ENCODE measurements at places on chromosomes 13 and 19.

DNA sequence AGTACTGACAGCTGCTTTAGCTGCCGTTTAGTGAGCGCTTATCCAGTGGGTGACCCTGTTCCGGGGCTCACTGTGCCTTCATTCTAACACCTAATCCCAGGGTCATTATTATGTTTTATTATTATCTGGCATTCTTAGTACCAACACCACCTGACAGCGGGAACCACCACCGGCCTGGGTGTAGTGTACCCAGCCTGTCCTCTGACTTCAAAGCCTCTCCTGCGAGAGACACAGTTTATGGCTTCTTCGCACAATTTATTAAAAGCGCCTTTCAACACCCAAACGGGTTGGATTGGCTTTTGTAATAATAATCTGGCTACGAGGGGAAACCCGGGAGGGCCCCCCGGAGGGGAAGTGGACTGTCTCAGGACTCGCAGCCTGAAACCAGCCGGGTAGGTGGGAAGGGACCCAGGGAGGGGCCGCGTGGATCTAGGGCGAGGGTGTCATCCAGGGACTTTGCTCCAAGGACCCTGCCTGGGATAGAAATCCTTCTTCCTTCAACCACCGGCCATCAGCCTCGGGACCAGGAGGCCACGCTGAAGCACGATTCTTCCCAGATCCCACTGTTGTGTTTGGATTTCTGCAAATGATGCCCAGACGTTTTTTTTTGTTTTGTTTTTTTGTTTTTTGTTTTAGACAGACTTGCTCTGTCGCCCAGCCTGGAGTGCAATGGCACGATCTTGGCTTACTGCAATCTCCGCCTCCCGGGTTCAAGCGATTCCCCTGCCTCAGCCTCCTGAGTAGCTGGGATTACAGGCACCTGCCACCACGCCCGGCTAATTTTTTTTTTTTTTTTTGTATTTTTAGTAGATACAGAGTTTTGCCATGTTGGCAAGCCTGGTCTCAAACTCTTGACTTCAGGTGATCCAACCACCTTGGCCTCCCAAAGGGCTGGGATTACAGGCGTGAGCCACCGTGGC is 1.6 kb upstream of the ZBTB7A start:
- no peak for DNase-seq

- DNase-seq: no peak
Measured at GRCh38 chr13:44393391-44393790, 19.8 kb downstream of the SERP2 start.

GRCh38 chr19:57812226-57812625 is 2.5 kb downstream of the ZNF552 start:
- DNase-seq: no peak

GRCh38 chr19:32387701-32388392 is 17.7 kb upstream of the DPY19L3 start:
- DNase-seq: no peak

- no peak for DNase-seq
Measured at GRCh38 chr19:8194528-8195267, 14.5 kb upstream of the CERS4 start.

DNA sequence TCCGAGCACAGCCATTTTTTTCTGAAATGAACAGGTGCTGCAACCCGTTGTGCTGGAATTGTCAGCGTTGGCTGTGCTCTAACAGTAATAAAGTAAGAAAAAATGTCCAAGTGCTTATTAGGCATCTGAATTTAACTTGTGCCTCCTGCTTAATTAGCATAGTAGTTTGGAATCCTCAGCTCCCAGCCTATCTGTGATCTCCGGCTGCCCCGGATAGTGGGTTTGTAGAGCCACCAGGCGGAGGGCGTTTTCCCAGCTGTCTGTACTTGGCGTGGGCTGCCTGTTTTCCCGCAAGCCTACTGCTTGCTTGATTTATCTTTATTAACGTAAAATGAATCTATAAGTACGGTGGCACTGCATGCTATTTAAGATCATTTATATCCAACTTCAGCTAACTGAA is 137.9 kb downstream of the MTUS2 start:
- DNase-seq: no peak

GRCh38 chr19:44026622-44027021 is 1.4 kb downstream of the ZNF222 start:
- DNase-seq: no peak

- no peak for DNase-seq
Measured at GRCh38 chr13:97567510-97568243, 133.7 kb downstream of the RAP2A start.

DNA sequence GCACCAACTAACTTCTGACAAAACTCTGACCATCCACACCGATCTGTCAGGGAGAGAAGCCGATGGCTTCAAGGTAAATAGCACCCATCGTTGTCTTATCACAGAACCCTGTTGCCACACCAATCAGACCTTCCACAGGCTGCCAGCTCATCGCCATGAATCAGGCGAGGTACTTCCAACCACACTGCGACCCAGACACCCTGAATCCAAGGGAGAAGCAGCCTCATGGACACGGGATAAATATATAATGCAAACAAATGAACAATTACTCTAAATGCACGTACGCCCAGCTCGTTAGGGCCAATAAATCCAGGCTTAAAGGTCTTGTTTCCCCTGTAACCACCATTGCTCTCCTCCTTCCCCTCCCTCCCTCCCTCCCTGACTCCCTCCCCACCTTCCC is 20.8 kb downstream of the RANBP3 start:
- DNase-seq: no peak

- no peak for DNase-seq
Measured at GRCh38 chr13:24929196-24929595, 165.2 kb downstream of the RNF17 start.

GRCh38 chr13:51235186-51235585 is 13.0 kb downstream of the FAM124A start:
- DNase-seq: no peak

DNA sequence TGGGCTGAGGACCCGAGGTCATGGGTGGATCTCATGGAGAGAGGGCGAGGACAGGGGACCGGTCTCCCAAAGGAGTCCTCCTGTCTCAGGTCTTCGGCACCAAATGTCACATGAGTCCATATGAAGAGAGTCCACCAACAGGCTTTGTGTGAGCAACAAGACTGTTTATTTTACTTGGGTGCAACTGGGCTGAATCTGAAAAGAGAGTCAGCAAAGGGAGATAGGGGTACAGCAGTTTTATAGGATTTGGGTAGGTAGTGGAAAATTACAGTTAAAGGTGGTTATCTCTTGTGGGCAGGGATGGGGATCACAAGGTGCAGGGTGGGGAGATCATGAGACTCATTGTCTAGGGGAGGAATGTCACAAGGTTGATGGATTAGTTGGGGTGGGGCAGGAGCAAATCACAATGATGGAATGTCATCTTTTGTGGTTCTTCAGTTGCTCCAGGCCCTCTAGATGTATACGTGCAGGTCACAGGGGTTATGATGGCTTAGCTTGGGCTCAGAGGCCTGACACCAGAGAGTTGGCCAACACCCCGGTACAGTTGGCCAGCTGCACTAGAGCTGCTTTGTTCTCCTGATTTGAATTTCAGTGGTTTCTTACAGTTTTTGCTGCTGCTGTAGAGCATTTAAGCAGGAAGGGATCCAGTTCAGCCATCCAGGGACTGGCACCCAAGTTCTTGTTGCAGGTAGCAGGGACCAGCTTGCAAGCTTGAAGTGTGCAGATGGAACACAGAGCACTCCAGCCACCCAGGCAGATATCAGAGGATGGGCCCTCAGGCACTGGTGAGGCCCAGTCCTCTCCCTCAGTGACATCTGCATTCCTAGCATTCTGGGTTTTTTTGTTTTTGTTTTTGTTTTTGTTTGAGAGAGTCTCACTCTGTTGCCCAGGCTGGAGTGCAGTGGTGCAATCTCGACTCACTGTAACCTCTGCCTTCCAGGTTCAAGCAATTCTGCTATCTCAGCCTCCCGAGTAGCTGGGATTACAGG is 26.4 kb upstream of the IGFL1 start:
- no peak for DNase-seq

DNA sequence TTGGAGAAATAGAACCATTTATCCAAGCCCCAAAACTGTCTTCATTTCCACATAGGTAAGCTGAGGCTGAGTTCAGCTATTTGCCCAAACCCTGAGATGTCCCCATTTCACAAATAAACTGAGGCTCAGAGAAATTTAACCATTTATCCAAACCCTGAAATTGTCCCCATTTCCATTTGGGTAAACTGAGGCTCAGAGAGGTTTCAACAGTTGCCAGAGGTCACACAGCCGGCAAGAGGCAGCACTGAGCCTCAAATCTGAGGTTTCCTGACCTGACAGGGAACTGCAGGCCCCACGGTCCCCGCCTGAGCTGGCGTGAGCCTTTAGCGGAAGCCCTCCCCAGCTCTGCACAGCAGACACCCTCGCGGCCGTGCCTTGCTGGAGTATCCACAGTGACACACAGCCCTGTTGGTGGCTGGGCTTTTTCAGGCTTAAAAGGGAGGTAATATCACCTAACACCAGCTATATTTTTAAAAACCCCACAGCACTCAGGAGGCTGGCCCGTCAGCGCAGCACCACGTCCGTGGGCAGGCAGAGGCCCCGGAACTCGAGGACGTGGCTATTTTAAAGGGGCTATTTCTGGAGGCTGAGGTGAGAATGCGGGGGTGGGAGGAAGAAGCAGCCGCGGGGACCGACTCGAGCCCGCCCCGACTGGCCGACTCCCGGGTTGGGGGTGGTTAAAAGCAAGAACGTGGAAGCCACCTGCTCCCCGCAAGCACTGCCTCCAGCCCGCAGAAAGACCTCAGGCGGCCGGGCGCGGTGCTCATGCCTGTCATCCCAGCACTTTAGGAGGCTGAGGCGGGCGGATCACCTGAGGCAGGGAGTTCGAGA is 18.5 kb downstream of the PTPRS start:
- DNase-seq: no peak

GRCh38 chr19:18494267-18494607 is 27.6 kb downstream of the ELL start:
- DNase-seq: no peak

DNA sequence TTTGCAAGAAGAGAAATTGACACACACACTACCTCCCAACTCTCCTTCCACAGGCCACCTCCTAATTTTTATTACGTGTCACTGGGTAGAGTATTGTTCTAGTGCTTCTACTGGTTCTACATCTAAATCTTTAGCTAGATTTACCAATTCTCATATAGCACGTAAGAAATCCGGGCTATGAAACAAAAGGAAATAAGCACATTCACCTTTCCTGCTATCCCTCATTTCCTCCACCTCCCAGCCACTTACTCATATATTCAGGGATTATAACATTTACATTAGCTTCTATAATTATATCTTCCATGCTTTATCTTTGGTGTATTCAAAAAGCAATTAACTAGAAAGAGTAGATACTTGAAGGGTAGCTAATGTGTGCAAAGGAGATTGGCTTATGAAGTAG is 39.7 kb downstream of the USP12 start:
- no peak for DNase-seq

DNA sequence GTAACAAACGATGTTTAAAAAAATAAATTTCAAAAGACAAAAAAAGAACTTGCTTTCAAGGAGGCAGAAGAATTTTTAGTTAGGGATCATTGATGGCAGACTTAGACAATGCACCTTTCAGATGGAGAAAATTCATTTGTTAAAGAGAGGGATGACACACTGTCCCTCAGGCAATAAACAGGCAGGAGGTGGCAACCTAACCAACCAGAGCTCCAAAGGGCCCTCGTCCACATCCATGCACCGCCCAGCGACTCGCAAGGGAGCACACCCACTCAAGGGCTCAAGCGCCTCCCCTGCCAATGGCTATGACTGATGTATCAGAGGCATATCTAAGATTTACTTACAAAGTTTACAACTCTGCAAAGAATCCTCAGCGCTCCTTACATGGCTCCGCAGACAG is 81.9 kb downstream of the TUBGCP3 start:
- no peak for DNase-seq

DNA sequence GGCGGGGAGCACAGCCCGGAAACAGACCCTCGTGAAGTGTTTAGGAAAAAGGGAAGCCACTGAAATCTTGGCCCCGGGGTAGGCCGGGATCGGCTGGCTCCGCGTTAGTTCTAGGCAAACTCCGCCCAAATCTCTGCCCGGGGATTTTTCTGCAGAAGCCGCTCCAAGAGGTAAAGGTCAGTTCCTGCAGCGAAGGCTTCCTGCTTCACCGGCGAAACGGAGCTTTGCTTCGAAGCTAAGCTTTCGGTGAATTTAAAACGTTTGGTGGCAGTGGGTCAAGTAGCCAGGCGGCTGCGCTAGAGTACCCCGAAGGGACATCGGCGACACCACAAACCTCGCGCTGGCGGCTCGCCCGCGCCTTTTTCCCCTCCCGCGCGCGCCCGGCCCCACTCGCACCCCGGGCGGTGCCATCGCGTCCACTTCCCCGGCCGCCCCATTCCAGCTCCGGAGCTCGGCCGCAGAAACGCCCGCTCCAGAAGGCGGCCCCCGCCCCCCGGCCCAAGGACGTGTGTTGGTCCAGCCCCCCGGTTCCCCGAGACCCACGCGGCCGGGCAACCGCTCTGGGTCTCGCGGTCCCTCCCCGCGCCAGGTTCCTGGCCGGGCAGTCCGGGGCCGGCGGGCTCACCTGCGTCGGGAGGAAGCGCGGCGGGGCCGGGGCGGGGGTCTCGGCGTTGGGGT is 441 bp downstream of the GJB2 start:
- DNase-seq: no peak

- no peak for DNase-seq
Measured at GRCh38 chr19:15323496-15324235, 8.7 kb downstream of the BRD4 start.

- no peak for DNase-seq
Measured at GRCh38 chr13:102928941-102929675, 83.3 kb downstream of the ERCC5 start.

- DNase-seq: no peak
Measured at GRCh38 chr19:12946092-12946721, 545 bp downstream of the RAD23A start.

DNA sequence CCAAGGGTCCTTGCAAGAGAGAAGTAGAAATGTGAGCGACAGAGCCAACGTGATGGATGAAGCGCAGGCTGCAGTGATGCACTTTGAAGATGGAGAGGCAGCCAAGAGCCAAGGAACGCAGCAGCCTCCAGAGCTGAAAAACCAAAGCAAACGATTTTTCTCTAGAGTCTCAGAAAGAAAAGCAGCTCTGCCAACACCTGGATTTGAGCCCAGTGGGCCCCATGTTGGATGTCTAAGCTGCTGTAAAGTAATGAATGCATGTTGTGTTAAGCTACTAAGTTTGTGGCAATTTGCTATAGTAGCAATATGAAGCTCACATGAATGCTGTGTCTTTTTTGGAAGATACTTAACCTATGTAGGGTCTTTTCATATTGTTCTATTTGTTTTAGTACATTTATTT is 894.3 kb downstream of the EFNB2 start:
- no peak for DNase-seq

DNA sequence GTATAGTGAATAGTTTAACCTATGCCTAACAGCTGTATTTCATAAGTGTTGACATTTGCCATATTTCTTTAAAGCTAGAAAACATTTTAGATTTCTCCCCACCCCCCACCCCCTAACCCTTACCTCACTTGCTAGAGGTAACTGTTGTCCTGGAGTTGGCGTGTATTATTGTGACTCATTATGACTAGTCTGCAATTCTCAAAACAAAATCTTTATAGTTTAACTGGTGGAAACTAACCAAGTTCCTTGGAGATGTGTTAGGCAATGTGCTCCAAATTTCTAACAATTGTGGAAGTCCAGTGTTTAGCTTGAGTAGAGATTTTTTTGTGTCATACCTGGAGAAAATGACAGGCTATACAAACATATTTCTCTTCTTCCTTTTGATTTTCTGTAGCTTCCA is 38.0 kb downstream of the KCTD4 start:
- DNase-seq: no peak

- no peak for DNase-seq
Measured at GRCh38 chr13:64925727-64926126, 2304.4 kb downstream of the PCDH9 start.

Measured in stimulated activated CD8-positive, alpha-beta memory T cell treated with anti-CD3 and anti-CD28 coated beads, Interleukin-7, amount 100 ng/mL, for 1 hour (primary cell).